Stimulated activated CD4-positive, alpha-beta T cell treated with anti-CD3 and anti-CD28 coated beads, Interleukin-12 subunit alpha, Interleukin-12 subunit beta, amount 100 ng/mL, for 24 hours (primary cell): ENCODE measurements at places on chromosomes 13 and 19.

GRCh38 chr19:2051773-2052704 lies 995 bp upstream of the MKNK2 start:
- no peak for DNase-seq

- DNase-seq, result no peak
Measured at GRCh38 chr13:59250336-59251189, 913.2 kb downstream of the DIAPH3 start.

- no peak for DNase-seq
Measured at GRCh38 chr13:60837806-60838205, 440.8 kb downstream of the TDRD3 start.

DNA sequence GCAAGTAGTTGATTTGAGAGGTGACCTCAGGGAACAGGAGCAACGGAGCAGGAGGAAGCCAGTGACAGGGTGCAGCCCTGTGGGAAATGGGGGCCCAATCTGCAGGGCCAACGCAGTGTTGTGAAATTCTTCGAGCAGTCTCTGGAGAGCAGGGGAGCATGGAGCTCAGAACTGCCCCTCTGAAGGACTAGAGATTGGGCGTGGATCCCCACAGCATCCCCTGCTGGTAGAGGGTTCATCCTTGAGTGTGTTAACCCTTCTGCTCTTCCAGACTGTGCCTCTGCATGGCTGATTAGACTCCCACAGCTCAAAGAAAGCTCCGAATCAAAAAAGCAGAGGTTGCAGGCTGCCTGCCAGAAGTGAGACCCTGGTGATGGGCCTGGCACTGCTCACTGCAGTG lies 77.9 kb upstream of the UQCRFS1 start:
- no peak for DNase-seq

DNA sequence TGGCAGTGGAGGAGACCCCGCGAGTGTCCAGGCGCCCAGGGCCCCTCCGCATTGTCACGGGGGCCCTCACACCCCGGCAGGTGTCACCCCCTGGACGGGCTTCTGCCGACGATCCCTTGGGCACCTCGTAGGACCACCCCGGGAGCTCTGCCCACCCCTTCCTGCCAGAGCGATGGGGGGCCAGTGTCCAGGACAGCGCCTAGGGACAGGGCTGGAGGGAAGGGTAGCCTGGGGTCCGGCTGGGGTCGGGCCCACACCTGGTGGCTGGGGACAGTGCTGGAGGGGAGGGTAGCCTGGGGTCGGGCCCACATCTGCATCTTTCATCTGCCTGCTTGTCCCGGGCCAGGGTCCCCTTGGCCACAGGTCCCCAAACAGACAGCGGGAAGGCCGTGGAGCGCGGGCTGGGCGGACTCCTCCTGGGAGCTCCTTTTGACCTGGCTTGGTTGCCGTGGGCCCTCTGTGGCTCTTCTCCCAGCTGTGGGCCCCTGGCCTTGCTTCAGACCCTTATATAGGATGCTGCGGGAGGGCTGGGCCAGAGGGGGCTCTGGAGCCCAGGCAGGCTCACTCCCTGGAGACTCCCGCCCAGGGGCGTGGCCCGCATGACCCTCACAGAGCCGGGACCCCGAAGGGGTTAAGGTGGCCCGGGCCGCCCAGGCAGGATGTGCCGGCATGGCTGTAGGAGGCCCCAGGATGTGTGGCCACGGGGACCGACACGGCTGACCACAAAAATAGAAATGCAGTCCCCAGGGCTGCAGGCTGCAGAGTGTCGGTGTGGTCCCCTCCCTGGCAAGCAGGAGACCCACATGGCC lies 74.1 kb upstream of the MCF2L start:
- DNase-seq, result no peak

DNA sequence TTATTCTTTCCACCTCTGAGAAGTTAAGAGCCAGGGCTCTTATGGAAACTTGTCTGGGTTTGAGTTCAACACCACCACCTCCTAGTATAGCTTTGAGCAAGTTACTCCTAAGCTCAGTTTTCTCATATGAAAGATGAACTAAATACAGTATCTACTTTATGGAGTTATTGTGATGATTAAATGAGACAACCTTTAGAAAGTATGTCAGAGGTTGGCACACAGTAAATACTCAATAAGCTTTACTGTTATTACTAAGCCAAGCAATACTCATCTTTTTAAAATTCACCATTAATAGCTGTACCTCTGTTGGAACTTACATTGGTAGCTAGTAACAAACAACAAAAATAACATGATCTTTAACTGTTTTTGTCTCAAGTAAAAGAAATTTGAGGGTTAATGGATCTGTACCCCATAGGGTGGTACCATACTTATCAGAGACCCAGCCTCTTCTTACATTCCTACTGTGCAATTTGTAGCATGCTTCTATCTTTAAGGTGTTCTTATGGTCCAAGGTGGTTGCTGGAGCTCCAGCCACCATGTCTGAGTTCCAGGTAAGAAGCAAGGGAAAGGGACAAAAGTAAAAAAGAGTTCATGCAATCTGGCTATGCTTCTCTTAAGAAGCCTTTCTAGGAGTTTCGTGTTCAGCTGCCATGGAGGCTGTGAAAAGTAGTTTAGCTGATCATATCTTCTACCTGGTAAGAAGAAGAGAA lies 24.1 kb upstream of the NDFIP2 start:
- no peak for DNase-seq

DNA sequence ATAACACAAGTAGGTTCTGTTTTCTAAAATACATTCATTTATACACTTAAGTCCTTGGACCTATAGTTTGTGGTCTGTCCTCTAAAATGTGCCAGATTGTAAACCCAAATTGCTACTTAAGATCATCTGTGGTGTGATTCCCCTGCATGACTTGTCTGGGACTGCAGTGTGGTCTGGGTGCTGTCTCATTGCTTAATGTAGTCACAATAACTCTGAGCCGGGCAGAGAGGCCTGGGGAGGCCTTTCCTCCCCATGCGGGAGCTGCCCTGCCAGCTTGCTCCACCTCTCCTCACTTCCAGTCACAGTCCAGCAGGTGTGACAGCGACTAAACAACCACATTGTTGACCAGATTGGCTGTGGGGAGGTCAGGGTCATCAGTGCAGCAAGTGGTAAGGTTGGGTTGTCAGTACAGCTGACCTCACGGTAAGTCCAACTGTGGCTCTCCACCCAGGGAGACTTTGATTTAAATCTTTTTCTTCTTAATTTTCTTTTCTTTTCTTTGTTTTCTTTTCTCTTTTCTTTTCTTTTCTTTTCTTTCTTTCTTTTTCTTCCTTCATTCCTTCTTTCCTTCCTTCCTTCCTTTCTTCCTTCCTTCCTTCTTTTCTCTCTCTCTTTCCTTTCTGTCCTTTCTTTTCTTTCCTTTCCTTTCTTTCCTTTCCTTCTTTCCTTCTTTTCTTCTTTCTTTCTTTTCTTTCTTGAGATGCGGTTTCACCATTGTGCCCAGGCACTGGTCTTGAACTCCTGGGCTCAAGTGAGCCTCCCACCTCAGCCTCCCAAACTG lies 4.4 kb upstream of the TUBA3C start:
- no peak for DNase-seq

DNA sequence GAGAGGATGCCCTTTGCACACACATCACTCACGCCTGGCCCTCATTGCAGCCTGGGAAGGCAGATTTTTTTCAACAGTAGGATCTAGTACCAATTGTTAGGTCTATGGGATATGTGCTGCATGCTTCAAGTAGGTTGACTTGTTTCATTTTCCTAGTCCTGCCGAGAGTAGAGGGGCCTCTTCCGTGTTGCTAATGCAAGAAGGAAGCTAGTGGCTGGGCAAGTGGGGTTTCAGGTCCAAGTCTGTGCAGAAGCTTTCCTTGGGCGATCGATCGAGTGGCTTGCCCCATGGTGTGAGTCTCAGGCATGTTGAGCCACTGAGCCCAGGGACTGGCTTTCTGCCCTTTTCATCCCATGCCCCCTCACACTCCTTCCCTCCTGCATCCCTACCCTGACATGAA lies 13.7 kb downstream of the ILF3 start:
- DNase-seq, result no peak

GRCh38 chr19:2983351-2984214 lies 6.2 kb downstream of the TLE6 start:
- no peak for DNase-seq

GRCh38 chr13:40113643-40114304 lies 458.3 kb downstream of the COG6 start:
- DNase-seq, result no peak

GRCh38 chr19:13033244-13033643 lies 38.0 kb downstream of the NFIX start:
- no peak for DNase-seq

GRCh38 chr13:109151255-109151654 lies 521.8 kb downstream of the MYO16 start:
- DNase-seq, result no peak

GRCh38 chr13:107600971-107601370 lies 614.4 kb downstream of the LIG4 start:
- DNase-seq, result no peak

DNA sequence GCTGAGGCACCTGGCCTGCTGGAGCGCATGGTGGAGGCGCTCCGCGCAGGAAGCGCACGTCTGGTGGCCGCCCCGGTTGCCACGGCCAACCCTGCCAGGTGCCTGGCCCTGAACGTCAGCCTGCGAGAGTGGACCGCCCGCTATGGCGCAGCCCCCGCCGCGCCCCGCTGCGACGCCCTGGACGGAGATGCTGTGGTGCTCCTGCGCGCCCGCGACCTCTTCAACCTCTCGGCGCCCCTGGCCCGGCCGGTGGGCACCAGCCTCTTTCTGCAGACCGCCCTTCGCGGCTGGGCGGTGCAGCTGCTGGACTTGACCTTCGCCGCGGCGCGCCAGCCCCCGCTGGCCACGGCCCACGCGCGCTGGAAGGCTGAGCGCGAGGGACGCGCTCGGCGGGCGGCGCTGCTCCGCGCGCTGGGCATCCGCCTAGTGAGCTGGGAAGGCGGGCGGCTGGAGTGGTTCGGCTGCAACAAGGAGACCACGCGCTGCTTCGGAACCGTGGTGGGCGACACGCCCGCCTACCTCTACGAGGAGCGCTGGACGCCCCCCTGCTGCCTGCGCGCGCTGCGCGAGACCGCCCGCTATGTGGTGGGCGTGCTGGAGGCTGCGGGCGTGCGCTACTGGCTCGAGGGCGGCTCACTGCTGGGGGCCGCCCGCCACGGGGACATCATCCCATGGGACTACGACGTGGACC lies 9.7 kb upstream of the STRN4 start:
- no peak for DNase-seq

DNA sequence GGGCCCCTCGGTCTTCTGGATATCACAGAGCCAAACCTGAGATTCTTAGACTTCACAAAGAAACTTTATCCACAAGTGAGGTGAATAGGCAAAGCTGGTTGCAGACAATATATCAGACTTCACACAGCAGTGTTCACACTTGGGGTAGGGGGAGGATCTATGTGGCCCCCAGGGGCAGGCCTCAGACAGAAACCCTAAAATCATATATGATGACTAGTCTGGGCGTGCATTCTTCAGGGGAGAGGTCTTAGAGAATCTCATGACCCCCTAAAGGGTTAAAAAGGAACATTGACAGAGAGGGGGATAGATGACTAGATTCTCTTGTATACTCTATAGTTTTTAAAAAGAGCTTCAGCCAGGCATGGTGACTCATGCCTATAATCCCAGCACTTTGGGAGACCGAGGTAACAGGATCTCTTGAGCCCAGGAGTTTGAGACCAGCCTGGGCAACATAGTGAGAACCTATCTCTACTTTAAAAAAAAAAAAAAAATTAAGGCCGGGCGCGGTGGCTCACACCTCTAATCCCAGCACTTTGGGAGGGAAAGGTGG lies 2.8 kb downstream of the TYROBP start:
- DNase-seq, result no peak

GRCh38 chr13:31755803-31756212 lies 16.5 kb downstream of the RXFP2 start:
- no peak for DNase-seq

GRCh38 chr19:30090476-30090875 lies 148.4 kb downstream of the URI1 start:
- DNase-seq, result no peak

GRCh38 chr19:37362733-37363132 lies 8.2 kb upstream of the ZNF527 start:
- DNase-seq, result no peak

DNA sequence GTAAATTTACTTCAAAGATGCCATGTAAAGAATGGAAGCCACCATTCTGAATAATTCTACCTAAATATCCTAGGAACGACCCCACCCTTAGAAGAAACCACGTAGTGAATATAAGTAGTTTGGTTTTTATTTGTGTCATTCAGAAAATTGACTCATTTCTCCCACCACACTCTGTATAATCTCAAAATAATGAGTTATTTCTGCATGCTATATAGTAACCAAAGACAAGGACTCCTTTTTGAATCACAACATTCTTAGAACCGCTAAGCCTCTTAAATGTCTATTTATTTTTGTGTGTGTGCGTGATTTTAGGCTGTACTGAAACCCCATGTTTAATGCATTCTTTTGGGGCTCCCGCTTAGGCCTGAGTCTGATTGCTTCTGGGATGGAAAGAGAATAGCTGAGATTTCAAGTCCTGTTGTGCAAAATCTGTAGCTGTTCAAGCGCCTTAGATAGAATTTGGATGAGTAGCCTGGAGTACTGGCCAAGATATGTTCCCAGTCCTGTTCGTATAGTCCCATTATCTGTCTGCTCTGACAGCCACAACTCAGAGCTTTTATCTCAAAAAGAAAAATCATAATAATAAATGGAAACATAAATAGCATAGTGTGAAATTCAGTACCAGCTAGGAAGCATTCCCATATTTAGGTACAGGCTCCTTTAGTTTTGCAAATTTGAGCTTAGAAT lies 532.4 kb upstream of the NBEA start:
- DNase-seq, result no peak

- DNase-seq, result no peak
Measured at GRCh38 chr19:27742041-27742440, 1470.9 kb downstream of the UQCRFS1 start.

DNA sequence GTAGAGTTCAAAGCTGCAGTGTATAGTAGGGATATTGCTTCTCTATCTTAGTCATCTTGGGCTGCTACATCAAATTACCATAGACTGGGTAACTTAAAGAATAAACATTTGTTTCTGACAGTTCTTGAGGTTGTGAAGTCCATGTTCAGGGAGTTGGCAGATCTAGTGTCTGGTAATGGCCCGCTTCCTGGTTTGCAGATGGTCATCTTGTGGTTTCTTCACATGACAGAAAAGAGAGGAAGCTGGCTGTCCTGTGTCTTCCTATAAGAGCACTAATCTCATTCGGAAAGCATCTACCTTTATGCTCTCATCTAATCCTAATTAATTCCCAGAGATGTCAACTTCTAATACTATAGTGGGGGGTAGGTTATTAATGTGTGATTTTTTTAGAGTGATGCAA lies 6.2 kb downstream of the ZNF763 start:
- DNase-seq, result no peak

GRCh38 chr19:37346091-37346490 lies 24.8 kb upstream of the ZNF527 start:
- no peak for DNase-seq
